ENCODE measurements at places on chromosomes 13 and 19.
A peak's percentile ranks its signal among the peaks of the same experiment; 100 is the strongest.

DNA sequence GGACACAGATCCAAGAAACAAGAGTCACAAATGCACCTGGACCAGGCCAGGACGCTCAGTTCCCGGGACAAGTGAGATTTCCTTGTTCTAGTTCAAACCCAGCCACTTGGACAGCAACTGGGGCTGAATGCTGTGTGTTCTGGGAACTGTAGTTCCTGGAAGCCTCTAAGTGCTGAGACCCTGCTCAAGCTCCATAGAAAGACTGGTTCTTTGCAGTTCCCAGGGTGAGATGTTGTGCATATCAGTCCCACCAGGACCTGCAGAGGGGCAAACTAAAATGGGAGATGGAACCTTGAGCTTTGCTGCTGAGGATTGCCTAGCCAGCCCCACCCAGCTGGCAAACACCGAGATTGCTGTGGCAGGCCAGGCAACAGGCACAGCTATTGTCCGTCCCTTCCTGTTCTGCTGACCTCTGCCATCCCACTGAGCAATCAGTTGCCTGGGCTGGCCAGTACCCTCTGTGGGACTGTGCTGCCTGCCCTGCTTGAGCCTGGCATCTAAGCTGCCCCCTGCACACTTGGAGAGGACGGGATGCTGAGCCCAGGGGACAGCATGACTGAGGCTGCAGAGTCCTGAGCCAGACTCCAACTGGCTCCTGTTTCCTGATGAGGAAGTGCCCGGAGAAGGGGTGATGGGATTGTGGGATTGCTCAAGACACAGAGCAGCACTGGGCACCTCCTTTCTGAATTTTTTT, 1.4 kb upstream of the GIPC1 start:
- no peak for DNase-seq

DNA sequence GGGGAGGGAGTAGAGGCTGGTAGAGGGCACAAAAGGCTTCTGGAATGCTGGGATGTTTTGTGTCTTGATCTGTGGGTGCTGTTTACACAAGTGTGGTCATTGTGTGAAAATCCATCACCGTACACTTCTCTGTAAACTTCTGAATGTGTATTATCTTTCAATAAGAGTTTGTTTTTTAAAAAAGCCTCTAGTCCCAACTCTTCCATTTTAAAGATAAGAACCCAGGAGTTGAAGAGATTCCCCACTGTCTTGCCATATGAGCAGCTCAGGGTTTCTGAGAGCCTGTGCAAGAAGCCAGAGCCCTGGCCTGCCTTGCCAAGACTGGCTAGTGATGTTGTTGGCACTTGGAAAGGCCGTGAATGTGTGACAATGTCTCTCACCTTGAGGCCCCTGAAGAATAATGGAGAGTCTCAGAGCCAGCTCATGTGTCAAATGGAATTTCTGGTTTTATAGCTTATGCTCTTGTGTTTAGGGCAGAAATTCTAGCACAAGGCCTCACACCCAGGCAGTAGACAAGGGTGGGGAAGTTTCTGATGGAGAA, 57.5 kb upstream of the NPAS1 start:
- DNase-seq, result no peak

- peak; percentile 29 for DNase-seq
Observed at GRCh38 chr19:4064496-4065260, 2.0 kb downstream of the ZBTB7A start.

DNA sequence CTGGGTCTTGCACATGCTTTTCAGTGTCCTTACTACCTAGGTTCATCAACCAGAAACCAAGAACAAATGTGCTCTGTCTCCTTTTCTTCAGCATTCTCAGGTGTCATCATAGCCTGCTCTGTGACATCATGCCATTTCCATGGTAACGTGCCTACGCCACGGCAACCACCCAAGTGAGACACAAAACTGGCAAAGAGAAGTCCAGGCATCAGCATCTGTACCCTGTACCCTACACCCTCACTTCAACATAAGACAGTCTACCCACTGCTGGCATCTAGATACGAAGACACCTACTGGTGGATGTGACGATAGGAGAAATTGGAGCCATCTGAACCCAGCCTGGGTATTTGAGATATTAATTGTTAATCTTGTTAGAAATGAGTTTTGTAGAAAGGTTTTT, 13.3 kb downstream of the ZC3H4 start:
- no peak for DNase-seq

DNA sequence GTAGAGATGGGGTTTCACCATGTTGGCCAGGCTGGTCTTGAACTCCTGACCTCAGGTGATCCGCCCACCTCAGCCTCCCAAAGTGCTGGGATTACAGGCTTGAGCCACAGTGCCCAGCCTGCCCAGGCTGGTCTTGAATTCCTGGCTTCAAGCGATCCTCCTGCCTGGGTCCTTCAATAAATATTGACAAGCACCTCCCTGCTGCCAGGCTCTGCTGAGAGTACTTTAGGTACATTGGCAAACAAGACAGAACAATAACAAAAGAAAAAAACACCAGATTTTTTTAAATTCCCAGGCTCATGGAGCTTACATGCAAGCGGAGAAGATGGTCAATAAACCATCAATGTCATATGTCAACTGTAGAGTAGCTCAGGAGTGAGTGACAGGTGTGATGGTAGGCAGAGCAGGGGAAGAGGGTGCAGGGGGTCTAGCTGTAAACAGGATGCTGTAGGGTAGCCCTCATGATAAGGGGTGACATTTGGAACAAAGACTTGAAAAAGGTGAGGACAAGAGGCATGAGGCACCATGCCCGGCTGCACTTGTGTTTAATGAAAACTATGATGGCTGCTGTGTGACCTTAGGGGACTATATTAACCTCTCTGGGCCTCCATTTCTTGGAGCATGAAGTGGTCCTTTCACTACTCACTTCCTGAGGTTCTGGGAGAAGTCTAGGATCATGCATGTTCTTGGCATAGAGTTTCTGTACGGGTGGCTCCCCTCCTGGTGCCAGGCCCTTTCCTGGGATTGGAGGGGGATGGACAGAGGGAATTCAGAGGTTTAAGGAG, 19.6 kb downstream of the SULT2B1 start:
- DNase-seq, result no peak
